ENCODE measurements at places on chromosomes 12 and 14. TPM values are rescaled to one million over a fixed set of nuclear protein-coding genes. Genes with fewer than 3 reads are reported as not detected.

DHH gene
- 0.13 TPM for total RNA-seq

DNA sequence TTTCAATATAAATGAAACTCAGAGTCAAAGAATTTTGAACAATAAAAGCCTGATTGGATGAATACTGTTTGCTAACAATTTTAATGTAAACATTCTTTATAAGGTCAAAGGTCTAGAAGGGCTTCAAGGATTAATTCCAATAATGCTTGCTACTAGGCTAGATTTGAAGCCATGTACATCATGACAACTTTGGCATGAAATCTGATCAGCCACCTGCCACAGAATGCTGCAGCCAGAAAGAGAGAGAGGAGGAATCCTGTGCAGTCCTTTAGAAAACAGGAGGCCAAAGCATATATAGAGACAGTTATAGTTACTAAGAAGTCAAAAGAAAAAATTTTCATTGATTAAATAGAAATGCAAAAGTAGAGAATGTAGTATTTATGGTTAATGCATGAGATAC, 47.1 kb downstream of the ABCD2 start:
- H3K27ac ChIP-seq, result no peak overlapping the region
- no peak for DNase-seq
- no peak overlapping the region for H3K4me3 ChIP-seq
- peaks cover 19% of the 10 kb centered on the region for H3K36me3 ChIP-seq

DNA sequence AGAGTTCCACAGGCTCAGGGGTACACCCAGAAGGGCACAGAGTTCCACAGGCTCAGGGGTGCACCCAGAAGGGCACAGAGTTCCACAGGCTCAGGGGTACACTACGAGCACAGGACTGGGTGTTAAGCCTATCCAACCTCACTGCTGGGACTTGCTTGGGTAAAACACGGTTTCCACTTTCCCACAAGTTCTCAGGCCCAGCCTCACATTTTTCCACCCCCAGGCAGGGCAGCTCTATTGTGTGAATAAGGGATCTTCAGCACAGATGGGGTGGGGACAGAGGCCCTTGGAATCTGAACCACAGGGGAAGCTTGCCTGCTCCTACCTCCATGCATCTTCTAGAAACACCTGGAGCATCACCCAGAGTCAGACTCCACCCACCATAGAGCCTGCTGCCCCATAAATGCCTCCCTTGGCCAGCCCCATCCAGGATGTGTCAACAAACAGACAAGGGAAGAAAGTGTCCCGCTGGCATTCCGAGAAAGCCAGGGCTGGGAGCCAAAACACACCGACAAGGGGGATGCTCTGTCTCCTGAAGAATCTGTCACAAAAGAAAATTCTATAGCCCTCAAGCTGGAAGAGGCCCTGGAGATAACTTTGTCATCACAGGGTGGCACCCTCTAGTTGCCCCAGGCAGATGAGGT, 4.8 kb downstream of the CRACR2A start:
- DNase-seq, result peak; percentile 17
- no peak overlapping the region for H3K4me3 ChIP-seq
- no peaks in the 10 kb centered on the region for H3K4me1 ChIP-seq
- H3K36me3 ChIP-seq, result peaks cover 3% of the 10 kb centered on the region
- no peak overlapping the region for H3K27ac ChIP-seq
- H3K27me3 ChIP-seq, result no peaks in the 10 kb centered on the region

NDRG2 gene
- 18.1 TPM for total RNA-seq

- H3K4me1 ChIP-seq, result peaks cover 6% of the 10 kb centered on the region
- no peak for DNase-seq
- no peak overlapping the region for H3K27ac ChIP-seq
Observed at GRCh38 chr14:28783664-28784063, 17.1 kb downstream of the FOXG1 start.

DNA sequence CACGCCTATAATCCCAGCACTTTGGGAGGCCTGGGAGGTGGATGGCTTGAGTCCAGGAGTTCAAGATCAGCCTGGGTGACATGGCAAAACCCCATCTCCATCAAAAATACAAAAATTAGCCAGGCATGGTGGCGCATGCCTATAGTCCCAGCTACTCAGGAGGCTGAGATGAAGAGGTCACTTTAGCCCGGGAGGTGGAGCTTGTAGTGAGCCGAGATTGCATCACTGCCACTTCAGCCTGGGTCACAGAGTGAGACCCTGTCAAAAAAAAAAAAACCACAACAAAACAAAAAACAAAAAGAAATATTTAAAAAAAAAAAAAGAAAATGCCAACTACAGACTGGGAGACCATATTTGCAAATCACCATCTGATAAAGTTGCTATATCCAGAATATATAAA, 17.5 kb downstream of the WDR89 start:
- H3K27me3 ChIP-seq, result no peaks in the 10 kb centered on the region
- H3K27ac ChIP-seq, result no peak overlapping the region
- H3K36me3 ChIP-seq, result peaks cover 4% of the 10 kb centered on the region
- H3K4me3 ChIP-seq, result no peak overlapping the region
- H3K4me1 ChIP-seq, result no peaks in the 10 kb centered on the region

DNA sequence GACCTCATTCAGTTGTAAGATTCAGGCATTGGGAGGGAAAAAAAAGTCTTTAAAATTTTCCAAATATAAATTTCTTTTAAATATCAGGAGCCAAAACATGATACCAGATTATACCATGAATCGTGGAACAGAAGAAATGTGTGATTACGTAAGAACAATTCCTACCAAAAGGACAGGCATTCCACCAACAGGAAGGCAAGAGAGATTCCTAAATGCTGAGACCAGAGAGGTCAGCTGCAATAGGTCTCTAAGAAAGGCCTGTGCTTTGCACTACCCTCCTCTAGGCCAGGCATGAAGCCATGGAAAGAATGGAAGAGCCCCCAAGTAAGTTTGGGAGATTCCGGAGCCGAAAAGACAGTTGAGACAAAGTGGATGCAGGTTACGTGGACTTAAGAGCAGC, 83.7 kb downstream of the PTGER2 start:
- no peaks in the 10 kb centered on the region for H3K27me3 ChIP-seq
- DNase-seq, result no peak
- no peaks in the 10 kb centered on the region for H3K36me3 ChIP-seq
- no peak overlapping the region for H3K4me3 ChIP-seq

GRCh38 chr14:91138511-91139359, 24.9 kb downstream of the DGLUCY start:
- H3K27ac ChIP-seq, result no peak overlapping the region
- no peaks in the 10 kb centered on the region for H3K36me3 ChIP-seq
- peak; percentile 41 for DNase-seq
- H3K4me3 ChIP-seq, result no peak overlapping the region
- H3K4me1 ChIP-seq, result no peaks in the 10 kb centered on the region

- H3K27me3 ChIP-seq, result no peaks in the 10 kb centered on the region
- H3K27ac ChIP-seq, result peak overlapping the region; percentile 10
- H3K4me3 ChIP-seq, result no peak overlapping the region
- no peak for DNase-seq
Observed at GRCh38 chr14:89401241-89401640, 15.8 kb downstream of the FOXN3 start.

Data from H9 (cell line).